MM.1S (cell line): ENCODE measurements at places on chromosomes 5 and 9.
A peak's percentile ranks its signal among the peaks of the same experiment; 100 is the strongest.

GRCh38 chr9:27763831-27764230 is 190.6 kb upstream of the C9orf72 start:
- no peaks in the 10 kb centered on the region for H3K36me3 ChIP-seq
- H3K27me3 ChIP-seq = no peaks in the 10 kb centered on the region
- no peak for DNase-seq
- H3K4me1 ChIP-seq = peaks cover 8% of the 10 kb centered on the region
- no peak overlapping the region for H3K4me3 ChIP-seq
- no peak overlapping the region for H3K27ac ChIP-seq

GRCh38 chr9:127886401-127886972 is 9.0 kb upstream of the AK1 start:
- no peak for DNase-seq
- no peaks in the 10 kb centered on the region for H3K27me3 ChIP-seq
- no peaks in the 10 kb centered on the region for H3K4me1 ChIP-seq
- H3K27ac ChIP-seq = no peak overlapping the region
- no peaks in the 10 kb centered on the region for H3K36me3 ChIP-seq

- H3K4me1 ChIP-seq = no peaks in the 10 kb centered on the region
- no peak for DNase-seq
- H3K36me3 ChIP-seq = no peaks in the 10 kb centered on the region
- H3K4me3 ChIP-seq = no peak overlapping the region
Observed at GRCh38 chr9:134989206-134990065, 71.7 kb upstream of the FCN1 start.

- no peaks in the 10 kb centered on the region for H3K36me3 ChIP-seq
- H3K4me3 ChIP-seq = no peak overlapping the region
- H3K27me3 ChIP-seq = peaks cover 98% of the 10 kb centered on the region
- no peak overlapping the region for H3K27ac ChIP-seq
Observed at GRCh38 chr9:126698756-126699155, 85.0 kb downstream of the LMX1B start.

- H3K4me3 ChIP-seq = no peak overlapping the region
- no peak for DNase-seq
- no peaks in the 10 kb centered on the region for H3K36me3 ChIP-seq
Observed at GRCh38 chr9:112166176-112167140, 8.6 kb downstream of the SUSD1 start.

- H3K27ac ChIP-seq = no peak overlapping the region
- H3K4me1 ChIP-seq = no peaks in the 10 kb centered on the region
- no peaks in the 10 kb centered on the region for H3K27me3 ChIP-seq
- H3K36me3 ChIP-seq = no peaks in the 10 kb centered on the region
Observed at GRCh38 chr5:52760695-52761366, 26.9 kb upstream of the ITGA1 start.

DNA sequence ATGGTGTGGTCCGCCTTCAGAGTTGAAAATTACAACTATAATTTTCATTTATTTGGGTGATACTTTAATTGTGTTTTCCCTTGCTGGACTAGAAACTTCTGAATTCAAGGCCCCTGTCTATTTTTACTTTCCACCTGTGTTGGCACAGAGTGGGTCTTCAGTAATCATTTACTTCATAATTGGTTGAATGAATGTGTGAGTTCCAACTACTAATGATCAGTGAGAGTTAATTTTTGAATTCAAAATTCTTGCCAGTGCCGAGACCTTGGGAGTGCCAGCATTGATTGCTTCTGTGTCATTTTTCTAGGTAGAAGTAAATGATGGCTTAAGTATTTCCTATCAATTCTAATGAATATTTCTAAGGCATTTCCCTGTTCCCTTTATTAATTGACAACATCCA is 61.4 kb downstream of the PARP8 start:
- no peak overlapping the region for H3K27ac ChIP-seq
- no peak for DNase-seq
- no peak overlapping the region for H3K4me3 ChIP-seq
- no peaks in the 10 kb centered on the region for H3K4me1 ChIP-seq
- H3K36me3 ChIP-seq = no peaks in the 10 kb centered on the region
- no peaks in the 10 kb centered on the region for H3K27me3 ChIP-seq

GRCh38 chr9:95407524-95407923 is 90.0 kb upstream of the FANCC start:
- H3K36me3 ChIP-seq = no peaks in the 10 kb centered on the region
- no peak overlapping the region for H3K27ac ChIP-seq
- no peaks in the 10 kb centered on the region for H3K4me1 ChIP-seq
- H3K27me3 ChIP-seq = no peaks in the 10 kb centered on the region
- no peak for DNase-seq

- no peaks in the 10 kb centered on the region for H3K4me1 ChIP-seq
- H3K4me3 ChIP-seq = no peak overlapping the region
- no peak for DNase-seq
- H3K27ac ChIP-seq = no peak overlapping the region
- H3K27me3 ChIP-seq = no peaks in the 10 kb centered on the region
Observed at GRCh38 chr5:179533907-179534306, 16.4 kb upstream of the RUFY1 start.

DNA sequence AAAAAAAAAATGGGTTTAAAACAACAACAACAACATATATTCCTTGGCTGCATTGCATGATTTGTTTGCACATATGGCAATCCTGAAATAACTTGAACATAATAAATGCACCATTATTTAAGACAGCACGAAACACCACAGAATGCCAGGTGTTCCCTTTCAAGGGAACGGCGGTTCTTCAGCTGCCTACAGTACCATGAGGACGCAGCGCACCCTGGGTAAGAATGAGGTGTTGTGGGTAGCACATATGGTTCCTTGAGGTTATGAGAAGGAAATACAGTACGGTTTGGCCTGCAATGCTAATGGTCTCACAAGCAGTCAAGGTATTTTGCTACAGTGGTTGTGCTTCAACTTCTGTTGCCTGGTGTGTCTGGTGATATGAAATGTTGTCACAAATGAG is 174.8 kb downstream of the SLC12A2 start:
- no peak overlapping the region for H3K4me3 ChIP-seq
- no peak overlapping the region for H3K27ac ChIP-seq
- no peak for DNase-seq

DNA sequence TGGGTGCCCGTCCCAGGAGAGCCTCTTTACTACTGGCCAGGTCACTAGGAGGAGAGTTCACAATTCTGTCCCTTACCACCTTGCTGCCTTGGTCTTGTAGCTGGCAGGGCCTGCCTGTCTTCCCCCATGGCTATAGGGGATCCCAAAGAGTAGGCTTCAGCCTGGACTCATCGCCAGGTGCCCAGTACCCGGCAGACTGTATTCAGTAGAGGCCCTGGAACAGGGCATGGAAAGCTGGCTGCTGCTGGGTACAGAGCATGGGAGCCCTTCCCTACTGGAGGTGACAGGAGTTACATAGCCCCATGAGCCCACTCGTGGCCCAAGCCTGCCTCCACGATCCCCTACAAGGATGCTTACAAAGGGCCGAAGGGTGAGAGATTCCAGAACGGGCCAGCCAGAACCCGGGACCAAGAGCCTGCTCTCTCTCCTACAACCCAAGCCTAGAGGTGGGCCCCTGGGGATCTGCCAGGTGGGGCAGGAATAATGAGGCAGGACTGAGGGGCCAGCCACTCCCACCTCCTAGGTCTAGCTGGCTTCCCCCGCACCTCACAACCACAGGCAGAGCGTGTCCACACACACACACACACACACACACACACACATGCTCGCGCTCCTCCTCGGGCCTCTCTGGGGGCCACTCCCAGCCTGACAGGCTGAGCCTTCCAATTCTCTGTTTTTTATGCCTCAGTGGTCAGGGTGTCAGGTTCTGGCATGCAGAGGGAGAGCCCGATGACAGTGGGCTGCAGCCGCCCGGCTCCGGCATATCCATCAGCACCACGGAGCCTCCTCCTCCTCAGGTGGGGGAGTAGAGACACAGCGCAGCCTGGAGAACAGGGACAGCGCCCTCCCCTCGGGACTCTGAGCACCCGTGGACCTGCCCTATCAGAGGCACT is 186.0 kb downstream of the PAX5 start:
- H3K27ac ChIP-seq = no peak overlapping the region
- peaks cover 19% of the 10 kb centered on the region; the same call in 1 of the 2 replicates for H3K27me3 ChIP-seq
- H3K4me1 ChIP-seq = no peaks in the 10 kb centered on the region

- peaks cover 44% of the 10 kb centered on the region for H3K27me3 ChIP-seq
- H3K27ac ChIP-seq = no peak overlapping the region
- H3K4me1 ChIP-seq = no peaks in the 10 kb centered on the region
- DNase-seq = no peak
- H3K4me3 ChIP-seq = no peak overlapping the region
Observed at GRCh38 chr5:177985430-177986040, 10.5 kb downstream of the PROP1 start.

DNA sequence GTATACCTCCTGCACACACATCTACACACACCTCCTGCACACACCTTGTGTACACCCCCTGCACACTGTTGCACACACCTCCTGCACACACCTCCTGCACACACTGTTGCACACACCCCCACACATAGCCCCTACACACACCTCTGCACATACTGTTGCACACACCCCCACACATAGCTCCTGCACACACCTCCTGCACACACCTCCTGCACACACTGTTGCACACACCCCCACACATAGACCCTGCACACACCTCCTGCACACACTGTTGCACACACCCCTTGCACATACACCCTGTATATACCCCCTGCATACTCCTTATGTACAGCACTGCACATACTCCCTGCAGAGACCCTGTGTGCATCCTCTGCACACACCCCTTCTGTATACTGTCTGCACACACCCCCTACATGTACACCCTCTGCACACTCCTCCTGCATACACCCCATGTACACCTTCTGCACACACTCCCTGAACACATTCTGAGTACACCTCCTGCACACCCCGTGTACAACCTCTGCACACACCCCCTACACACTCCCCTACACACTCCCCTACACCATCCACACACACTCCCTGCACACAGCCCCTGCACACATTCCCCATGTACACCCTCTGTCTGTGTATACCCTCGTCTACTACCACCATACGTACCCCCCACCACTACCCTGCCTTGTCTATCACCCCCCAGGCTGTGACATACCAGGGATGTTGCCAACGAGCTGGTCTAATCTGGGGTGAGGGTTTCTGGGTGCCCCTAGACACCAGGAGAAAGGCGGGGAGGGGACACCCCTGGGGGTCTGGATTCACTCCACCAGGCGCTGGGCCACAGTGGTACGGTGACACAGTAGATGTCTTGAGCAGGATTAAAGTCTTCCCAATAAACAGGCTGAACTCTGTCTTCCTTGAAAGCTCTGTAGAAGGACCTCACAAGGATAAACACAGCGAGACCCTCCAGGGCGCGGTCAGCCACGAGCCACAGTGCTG is 1.1 kb upstream of the CEP72 start:
- H3K36me3 ChIP-seq = no peaks in the 10 kb centered on the region; the same call in 1 of the 2 replicates
- peaks cover 20% of the 10 kb centered on the region for H3K4me1 ChIP-seq
- no peak for DNase-seq
- H3K27me3 ChIP-seq = no peaks in the 10 kb centered on the region
- H3K4me3 ChIP-seq = peak overlapping the region; percentile 93
- no peak overlapping the region for H3K27ac ChIP-seq

GRCh38 chr9:133843751-133844397 is 105.7 kb upstream of the SARDH start:
- no peaks in the 10 kb centered on the region for H3K36me3 ChIP-seq
- no peak overlapping the region for H3K27ac ChIP-seq
- H3K4me1 ChIP-seq = no peaks in the 10 kb centered on the region
- no peak overlapping the region for H3K4me3 ChIP-seq

- H3K27me3 ChIP-seq = 0 out of 2 replicates have a peak, but pooled peaks cover 7% of the 10 kb centered on the region
- no peak for DNase-seq
- H3K27ac ChIP-seq = no peak overlapping the region
- H3K4me1 ChIP-seq = no peaks in the 10 kb centered on the region
- no peaks in the 10 kb centered on the region for H3K36me3 ChIP-seq
Observed at GRCh38 chr9:35615981-35616680, 2.1 kb downstream of the CD72 start.

DNA sequence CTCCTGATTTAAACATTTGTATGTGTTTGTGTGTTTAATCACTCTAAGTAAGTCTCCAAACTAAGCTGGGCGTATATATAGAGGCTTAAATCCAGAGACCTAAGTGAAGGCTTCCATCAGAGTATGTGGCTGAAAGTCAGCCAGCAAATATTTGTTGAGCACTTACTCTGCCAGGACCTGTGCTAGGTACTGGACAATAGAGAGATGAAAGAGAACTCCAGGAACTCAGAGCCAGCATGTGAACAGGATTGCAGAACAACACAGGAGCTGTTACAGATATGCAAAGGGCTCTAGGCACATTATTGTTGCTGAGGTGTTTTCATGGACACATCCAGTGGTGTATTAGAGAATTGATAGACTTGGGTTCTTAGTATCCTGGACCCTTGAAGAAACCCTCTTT is 4.7 kb upstream of the BNIP1 start:
- no peak overlapping the region for H3K27ac ChIP-seq
- no peaks in the 10 kb centered on the region for H3K27me3 ChIP-seq
- H3K4me3 ChIP-seq = no peak overlapping the region

DNA sequence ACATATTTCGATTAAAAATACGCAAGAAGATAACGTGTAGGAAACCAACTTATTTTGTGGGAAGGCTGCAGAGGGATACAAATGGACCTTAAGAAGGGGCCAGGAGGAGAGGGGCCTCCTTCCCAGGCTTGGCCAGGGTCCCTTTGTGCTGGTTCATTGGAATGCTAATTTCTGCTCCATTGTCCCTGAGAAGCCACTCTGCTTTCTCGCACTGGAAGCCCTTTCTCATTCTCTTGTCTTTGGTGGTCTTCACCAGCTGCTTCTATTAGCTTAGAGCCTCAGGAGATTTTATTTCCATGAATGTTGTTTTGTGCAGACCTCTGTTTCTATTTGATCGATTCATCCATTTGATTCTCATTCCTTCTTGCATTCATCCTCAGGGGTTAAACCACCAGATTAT is 325.4 kb downstream of the TMEM38B start:
- H3K4me3 ChIP-seq = no peak overlapping the region
- no peak overlapping the region for H3K27ac ChIP-seq
- H3K4me1 ChIP-seq = no peaks in the 10 kb centered on the region
- no peak for DNase-seq

- H3K4me3 ChIP-seq = no peak overlapping the region
- no peaks in the 10 kb centered on the region for H3K36me3 ChIP-seq
- no peak for DNase-seq
- H3K4me1 ChIP-seq = no peaks in the 10 kb centered on the region
- H3K27me3 ChIP-seq = no peaks in the 10 kb centered on the region
- H3K27ac ChIP-seq = no peak overlapping the region
Observed at GRCh38 chr5:39941416-39941815, 516.6 kb upstream of the DAB2 start.
